Bronchial epithelial cell (primary cell): ENCODE measurements at places on chromosomes 1 and 21. TPM values are rescaled to one million over a fixed set of nuclear protein-coding genes. Genes with fewer than 3 reads are reported as not detected.

PIK3R3 gene
- 1.8 and 4.0 TPM in 2 replicates for total RNA-seq

LAX1 gene
- total RNA-seq, result under 0.01 TPM in 1 of 2 replicates, not detected in the other

LCE1D gene
- not detected in 2 replicates for total RNA-seq

RAB7B gene
- 2.9 and 4.9 TPM in 2 replicates for total RNA-seq

B3GALT6 gene
- total RNA-seq, result 19.1 and 24.5 TPM in 2 replicates

PLA2G2C gene
- not detected in 2 replicates for total RNA-seq

DNA sequence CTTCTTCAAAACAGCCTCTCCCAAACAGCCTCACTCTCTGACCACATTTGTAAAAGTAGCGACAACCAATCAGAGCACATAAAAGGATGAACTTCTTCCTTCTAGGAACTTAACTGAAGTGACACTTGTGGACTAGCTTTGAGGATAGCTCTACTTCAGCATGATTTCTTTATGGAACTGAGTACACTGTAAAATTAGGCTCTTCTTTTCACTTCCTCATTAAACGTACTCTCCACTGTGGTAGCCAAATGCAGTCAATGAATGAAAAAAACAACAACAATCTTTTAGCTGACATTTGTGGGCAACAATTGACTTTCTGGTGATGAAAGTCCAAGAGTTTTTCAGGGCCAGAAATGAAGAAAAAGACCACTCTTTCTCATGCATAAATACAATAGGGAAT lies 9.6 kb downstream of the LRRC53 start:
- no peak for DNase-seq

GRCh38 chr21:34362670-34363069 lies 1.1 kb upstream of the KCNE2 start:
- DNase-seq, result no peak

DNA sequence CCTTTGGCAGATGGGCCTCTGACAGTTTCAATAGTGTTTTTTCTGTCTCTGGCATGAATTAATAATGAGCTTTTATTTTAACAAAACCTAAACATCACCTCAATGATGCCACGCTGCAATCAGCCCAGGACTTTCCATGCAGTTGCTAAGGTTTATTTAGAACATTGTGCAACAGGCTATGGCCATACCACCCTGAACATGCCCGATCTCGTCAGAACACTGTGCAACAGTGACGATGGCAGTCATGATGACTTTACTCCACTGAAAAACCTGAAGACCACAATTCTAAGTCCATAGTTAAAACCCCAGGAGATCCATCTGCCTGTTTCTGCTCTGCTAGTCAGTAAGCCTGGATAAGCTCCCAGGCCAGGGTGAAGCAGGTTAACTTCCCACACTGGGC lies 310.0 kb downstream of the PBX1 start:
- peak; percentile 66 for DNase-seq

- peak; percentile 16 for DNase-seq
These were observed 19.1 kb downstream of the RUNX3 start for GRCh38 chr1:24910751-24911650.

DNA sequence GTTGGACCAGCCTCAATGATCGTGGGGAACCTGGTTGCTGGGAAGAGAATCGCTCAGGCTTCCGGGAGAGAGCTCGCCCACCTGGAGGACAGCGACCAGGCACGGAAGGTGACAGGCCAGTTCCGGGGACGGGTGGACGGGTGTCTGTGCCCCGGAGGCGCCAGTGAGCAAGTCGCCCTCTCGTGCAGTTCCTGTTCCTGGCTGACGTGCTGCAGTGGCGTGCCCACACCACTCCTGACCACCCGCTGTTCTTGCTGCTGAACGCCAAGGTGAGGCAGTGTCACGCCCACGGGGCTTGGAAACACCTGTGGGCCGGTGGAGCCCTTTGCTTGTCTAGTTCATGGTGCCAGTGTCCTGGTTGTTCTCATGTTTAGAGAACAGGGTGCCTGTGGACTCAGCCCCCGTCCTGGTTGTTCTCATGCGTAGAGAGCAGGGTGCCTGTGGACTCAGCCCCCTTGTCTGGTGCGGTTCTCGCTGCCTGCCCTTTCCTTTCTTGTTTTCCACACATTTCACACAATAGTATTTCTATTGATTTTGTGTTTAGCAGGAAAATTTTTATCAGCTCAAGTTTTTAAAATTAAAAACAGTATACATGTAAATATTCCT lies 53.1 kb downstream of the S100B start:
- DNase-seq, result no peak

GRCh38 chr1:90579212-90579802 lies 137.8 kb downstream of the BARHL2 start:
- peak; percentile 64 for DNase-seq

DNA sequence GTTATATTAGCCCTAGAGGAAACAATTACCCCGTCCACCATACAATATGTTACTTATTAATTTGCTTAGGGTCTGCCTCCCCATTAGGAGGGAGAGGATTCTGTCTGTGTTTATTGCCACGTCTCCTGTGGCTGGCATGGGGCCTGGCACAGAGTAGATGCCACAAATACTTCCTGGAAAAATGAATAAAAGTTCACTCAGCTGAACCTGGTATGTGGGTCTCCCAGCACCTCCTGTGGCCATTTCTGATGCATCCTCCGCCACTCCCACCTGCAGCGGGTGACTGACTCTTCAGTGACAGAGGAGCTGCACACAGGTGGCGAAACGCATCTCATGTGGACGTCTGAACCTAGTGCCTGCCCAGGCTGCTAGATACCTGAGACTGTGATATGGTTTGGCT lies 112.7 kb downstream of the CLIC6 start:
- DNase-seq, result no peak

DNA sequence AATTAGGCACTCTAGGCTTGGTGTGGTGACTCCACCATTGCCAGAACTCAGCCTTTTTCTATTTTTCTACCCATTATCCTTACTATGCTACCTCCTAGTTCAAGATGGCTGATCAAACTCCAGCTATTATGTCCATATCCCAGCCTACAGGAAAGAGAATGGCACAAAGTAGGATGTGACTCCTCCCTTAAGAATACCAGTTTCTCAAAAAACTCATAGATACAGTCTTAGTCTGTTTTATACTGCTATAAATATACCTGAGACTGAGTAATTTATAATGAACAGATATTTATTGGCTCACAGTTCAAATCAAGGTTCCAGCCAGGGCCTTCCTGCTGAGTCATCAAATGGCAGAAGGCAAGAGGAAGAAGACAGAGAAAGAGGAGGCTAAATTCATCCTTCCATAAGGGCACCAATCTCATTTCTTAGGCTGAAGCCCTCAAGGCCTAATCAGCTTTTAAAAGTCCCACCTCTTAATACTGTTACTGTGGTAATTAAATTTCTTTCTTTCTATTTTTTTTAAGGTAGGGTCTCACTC lies 542.8 kb upstream of the BEND5 start:
- no peak for DNase-seq

DNA sequence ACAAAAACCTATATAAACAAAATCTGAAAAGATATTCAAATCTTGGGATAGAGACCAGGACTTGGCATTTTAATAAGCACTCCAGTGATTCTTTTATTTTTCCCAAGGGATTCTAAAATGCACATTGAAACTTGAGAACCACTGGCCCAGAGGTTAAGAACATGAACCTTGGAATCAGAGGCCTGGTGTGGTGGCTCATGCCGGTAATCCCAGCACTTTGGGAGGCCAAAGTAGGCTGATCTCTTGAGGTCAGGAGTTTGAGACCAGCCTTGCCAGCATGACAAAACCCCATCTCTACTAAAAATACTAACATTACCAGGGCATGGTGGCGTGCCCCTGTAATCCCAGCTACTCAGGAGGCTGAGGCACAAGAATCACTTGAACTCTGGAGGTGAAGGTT lies 12.9 kb upstream of the CEP85 start:
- no peak for DNase-seq

GRCh38 chr1:4083231-4084047 lies 183.4 kb upstream of the C1orf174 start:
- no peak for DNase-seq

GRCh38 chr21:35273333-35273732 lies 224.2 kb upstream of the RUNX1 start:
- DNase-seq, result peak; percentile 76

DNA sequence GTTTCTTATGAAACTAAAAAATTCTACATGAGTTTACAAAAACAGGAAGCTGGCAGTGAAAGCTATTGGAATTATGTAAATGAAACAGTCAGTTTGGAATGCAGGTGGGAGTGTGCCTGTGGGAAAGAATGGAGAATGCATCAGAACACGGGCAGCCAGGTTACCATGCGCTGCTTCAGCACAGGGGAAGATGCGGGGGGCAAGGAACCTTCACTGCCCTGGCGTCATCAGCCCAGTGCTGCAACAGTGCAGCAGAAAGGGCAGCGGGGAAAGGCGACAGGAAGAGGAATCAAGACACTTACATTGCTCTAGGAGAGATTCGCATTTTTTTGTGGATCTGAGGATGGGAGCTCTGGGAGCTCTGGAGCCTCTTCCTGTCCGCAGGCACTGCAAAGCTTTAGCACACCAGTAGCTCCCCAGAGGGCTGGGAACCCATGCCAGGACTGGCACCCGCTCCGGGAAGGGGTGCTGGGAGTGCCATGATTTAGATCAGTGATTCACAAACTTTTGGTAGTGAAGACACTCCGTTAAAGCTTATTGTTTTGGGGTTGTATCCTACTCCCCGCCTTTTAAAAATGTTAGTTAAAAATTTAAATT lies 64.1 kb upstream of the WDR26 start:
- peak; percentile 95 for DNase-seq

GRCh38 chr1:93623875-93624274 lies 57.8 kb downstream of the BCAR3 start:
- DNase-seq, result peak; percentile 75

DNA sequence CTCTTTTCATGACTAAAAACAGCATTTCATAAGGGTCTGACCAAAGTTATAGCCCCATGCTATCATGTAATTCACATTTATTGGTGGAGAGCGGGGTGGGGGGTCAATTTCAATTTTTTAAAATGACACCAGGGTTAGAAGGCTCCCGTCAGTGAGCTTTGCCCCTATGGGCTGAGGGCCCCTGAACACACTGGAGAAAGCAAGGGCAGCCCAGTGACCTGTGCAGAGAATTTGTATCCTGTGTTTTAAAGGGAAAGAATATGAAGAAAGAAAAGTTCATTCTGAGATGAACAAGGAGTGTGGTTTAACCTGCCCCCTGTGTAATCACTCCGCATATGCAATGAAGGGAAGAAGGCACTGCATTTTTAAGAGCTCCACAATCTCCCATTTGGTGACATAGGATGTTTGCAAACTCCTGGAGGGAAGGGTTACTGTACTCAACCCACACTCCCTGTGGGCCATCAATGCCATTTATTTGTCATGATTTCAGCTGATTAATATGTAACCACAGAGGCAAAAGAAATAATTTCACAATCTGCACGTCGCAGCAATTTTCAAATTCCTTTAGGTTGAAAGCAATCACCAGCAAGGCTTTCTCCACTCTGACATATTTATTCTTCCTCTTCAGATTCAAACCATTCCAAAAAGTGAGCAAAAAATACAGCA lies 95.6 kb downstream of the ZNF281 start:
- DNase-seq, result peak; percentile 61

GRCh38 chr1:1004780-1005697 lies 5.1 kb upstream of the HES4 start:
- DNase-seq, result no peak

DNA sequence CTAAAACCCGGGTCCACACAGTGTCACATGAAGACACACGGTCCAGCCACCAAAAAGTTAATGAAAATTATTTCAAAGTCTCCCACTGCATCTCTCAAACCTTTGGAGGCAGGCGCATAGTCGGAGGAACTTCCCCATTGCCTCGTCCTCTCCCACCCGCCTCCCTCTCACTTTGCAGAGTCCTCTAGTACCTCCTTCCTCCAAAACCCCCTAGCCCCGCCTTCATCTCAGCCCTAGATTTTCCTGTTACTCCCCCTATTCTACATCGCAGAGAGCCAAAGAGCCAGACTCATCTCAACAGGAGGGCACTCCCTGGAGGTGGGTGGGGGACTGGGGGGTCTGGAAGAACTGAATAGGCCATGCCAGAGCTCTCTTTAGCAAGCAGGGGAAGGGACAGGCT lies 79.3 kb downstream of the DISP3 start:
- DNase-seq, result no peak

DNA sequence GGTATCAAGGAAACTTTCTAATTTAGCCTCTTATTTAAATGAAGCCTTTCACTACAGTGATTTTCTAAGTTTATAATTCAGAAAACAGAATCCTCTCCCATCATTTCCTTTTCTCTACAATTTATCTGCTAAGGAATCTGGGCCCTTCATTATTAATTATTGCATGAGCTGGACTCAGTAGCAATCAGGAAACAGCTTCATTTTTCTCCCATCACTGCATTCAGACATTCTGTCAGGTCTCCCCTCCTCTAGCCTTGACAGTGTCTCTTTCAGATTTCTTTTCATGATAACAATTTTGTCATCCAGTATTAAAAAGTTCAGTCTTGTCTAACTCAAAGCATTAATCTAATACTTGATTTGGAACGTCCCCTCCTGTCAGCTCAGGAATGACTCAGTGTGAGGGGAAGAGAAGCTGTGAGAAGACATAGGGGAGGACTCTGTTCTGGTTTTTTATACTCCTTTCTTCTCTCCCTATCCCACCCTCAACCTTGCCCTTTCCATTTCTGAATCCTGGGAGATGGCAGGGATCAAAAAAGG lies 28.1 kb downstream of the SLC44A5 start:
- no peak for DNase-seq

GRCh38 chr21:42467140-42467983 lies 28.7 kb downstream of the RSPH1 start:
- peak; percentile 46 for DNase-seq

DNA sequence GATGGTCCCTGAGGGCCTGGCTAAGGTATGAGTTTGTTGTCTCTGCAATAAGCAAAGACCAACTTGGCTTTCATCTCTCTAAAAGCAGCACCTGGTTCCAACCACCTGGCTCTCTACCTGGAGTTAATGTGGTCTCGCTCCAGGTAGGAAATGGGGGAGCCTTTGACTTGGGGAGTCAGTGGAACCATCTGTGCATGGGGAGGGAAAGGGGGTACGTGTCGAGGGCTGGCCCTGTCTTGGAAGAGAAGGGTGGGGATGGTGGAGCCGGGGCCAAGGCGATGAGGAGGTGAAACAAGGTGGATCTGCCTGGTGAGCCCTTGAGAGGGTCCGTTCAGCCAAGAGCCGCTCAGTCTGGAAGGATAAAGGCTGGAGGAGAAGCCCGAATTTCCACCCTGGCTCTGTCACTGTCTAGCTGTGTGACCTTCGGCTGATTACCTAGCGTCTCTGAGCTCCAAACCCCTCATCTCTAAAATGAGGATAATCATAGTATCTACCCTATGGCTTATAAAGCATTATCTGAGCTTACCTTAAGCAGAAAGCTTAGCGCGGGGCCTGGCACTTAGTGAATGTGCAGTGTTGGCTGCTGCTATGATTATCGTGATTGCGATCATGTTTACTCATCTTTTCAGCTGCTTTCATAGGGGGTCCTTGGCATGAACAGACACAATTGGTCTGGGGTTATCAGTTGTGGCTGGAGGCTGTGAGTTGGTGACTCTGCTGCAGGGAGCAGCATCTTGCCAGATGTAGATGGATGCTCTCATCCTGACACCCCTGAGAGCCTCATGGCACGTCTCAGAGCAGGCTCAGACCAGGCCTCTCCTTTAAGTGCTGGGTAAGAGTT lies 78.7 kb downstream of the ACTL8 start:
- no peak for DNase-seq
